Endothelial cell of umbilical vein (primary cell): ENCODE measurements at places on chromosomes 7 and 10.

GRCh38 chr7:15936991-15937390 lies 250.5 kb upstream of the MEOX2 start:
- no peak for DNase-seq

GRCh38 chr10:71209352-71209715 lies 3.0 kb upstream of the UNC5B start:
- no peak for DNase-seq

- no peak for DNase-seq
Observed at GRCh38 chr10:3485057-3485686, 299.8 kb downstream of the KLF6 start.

DNA sequence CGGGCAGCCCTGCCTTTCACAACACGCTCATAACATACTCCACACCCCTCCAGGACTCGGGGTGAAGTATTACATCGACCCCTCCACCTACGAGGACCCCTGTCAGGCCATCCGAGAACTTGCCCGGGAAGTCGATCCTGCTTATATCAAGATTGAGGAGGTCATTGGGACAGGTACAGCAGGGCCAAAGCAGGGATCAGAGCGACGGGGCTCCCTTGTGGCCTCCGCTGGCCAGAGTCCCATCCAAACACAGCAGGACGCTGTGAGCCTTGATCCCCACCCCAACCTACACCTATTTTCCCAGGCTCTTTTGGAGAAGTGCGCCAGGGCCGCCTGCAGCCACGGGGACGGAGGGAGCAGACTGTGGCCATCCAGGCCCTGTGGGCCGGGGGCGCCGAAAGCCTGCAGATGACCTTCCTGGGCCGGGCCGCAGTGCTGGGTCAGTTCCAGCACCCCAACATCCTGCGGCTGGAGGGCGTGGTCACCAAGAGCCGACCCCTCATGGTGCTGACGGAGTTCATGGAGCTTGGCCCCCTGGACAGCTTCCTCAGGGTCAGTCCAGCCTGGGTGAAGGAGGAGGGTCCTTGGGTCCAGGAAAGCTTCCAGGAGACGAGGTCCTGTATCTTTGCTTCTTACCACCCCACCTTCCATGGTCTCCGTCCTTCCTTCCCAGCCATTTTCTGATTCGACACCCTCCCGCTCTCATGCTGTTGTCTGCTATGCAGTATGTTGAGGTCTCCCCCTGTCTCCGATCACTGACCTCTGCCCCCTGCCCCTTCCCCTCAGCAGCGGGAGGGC lies 13.5 kb downstream of the EPHB6 start:
- no peak for DNase-seq

- no peak for DNase-seq
Observed at GRCh38 chr7:121204537-121204936, 124.3 kb upstream of the WNT16 start.
